ENCODE measurements at places on chromosomes 6 and 20.

GRCh38 chr6:44367681-44368080, 19.8 kb upstream of the CDC5L start:
- DNase-seq, result no peak

DNA sequence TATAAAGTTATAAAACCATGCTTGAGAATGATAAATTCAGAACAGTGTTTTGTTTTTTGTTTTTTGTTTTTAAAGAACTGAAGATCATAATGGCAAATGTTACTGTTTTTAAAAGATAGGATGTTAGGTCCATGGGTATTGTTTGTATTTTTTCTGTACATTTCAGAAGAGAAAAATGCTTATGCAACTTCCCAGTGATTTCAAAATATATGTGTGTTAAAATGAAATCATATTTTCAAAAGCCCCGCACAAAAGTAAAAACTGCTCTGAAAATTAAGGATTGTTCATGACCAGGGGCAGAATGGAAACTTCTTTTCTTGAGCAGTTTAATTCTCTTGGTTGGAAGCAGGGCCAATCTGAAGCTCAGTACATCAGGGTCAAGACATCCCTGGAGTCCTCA, 109.2 kb upstream of the SIRPG start:
- DNase-seq, result no peak

- no peak for DNase-seq
Observed at GRCh38 chr6:128870746-128871145, 12.2 kb upstream of the LAMA2 start.

GRCh38 chr6:72287801-72288200, 334.1 kb upstream of the KCNQ5 start:
- no peak for DNase-seq

GRCh38 chr6:116963972-116964371, 86.9 kb downstream of the RFX6 start:
- no peak for DNase-seq

DNA sequence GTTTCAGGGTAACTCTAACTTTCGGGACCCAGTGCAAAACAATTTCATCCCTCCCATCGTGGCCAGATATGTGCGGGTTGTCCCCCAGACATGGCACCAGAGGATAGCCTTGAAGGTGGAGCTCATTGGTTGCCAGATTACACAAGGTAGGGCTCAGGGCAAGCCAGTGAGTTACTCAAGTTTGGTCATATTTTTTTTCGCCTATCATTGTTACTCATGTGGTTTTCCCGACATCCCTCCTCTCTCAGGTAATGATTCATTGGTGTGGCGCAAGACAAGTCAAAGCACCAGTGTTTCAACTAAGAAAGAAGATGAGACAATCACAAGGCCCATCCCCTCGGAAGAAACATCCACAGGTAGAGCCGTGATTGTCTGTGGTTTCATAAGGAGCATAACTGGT, 58.2 kb downstream of the DCBLD1 start:
- no peak for DNase-seq

DNA sequence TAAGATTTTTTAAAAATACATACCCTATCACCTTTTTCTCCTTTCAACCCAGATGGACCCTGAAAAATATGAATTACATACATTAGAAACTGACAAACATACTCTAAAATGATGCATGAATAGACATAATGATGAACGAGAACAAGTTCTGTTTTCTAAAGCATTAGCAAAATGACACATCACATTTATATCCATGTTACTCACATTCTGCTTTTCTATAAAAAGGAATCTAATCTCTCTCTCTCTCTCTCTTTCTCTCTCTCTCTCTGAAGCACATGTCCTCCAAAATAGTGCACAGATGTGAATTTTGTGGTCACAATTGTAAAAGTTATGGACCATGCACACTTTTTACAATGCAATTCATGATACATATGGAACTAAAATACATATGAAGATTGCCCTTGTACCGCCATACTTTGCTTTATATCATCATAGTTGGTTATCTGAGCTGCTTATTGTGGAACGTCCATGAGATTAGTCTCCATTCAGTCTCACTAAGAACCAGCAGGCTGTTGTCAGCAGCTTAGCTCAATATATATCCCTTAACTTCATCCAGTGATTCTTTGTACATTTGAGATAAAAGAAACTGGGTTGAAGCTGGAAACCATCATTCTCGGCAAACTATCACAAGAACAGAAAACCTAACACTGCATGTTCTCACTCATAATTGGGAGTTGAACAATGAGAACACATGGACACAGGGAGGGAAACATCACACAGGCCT, 114.2 kb downstream of the COL12A1 start:
- DNase-seq, result no peak
